ENCODE measurements at places on chromosomes 4 and X.

- no peak for DNase-seq
These were observed 1195.9 kb upstream of the PRKX start for GRCh38 chrX:4909348-4909747.

- no peak for DNase-seq
These were observed 339.3 kb downstream of the MID1IP1 start for GRCh38 chrX:39140581-39140980.

DNA sequence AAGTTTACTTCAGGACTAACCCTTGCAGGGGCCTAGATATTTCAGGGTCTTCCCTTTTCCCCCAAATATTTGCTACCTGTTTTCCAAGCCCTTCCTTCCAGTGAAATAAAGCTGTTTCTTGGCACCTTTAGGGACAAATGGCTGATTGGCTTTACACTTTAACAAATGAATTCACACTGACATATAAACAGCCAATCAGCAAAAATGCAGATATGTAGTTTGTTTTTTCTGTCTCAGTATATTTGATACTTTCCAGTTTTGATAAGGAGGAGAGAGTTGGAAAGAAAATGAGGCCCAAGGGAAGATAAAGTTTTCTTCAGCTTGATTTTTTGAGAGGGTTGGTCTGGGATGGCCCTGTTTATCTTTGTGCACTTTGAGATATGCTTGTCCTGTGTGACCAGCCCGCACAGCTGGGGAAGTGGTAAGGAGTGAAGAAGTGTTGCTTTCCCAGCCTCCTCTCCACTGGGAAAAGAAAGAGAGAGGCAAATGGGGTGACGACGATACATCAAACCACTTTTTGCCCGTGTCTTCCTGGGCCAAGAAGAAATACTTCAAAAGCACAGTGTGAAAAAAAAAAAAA, 67.5 kb downstream of the MGST2 start:
- DNase-seq: no peak

- no peak for DNase-seq
These were observed 507 bp downstream of the MFAP3L start for GRCh38 chr4:170025523-170026252.

DNA sequence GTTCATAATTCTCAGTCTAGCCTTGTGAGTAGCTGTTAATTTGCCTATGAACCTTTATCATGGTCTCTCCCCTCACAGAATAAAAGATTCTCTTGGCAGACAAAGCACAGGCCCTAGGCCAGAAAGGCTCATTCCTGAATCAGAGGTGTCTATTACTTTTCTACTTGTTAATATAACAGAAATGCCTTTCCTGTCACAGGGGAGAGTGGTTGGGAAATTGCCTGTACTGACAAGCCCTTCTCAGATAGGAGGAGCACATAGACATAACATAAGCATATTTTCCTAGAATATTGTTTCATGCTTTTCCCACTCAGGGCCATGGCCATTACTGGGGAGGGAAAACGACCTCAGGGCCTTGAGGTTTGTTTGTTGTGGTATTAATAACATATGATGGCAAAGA, 308.3 kb downstream of the BMPR1B start:
- DNase-seq: no peak

GRCh38 chr4:38582445-38582844, 81.6 kb upstream of the KLF3 start:
- DNase-seq: no peak

GRCh38 chrX:53171356-53171755, 53.7 kb downstream of the KDM5C start:
- no peak for DNase-seq

DNA sequence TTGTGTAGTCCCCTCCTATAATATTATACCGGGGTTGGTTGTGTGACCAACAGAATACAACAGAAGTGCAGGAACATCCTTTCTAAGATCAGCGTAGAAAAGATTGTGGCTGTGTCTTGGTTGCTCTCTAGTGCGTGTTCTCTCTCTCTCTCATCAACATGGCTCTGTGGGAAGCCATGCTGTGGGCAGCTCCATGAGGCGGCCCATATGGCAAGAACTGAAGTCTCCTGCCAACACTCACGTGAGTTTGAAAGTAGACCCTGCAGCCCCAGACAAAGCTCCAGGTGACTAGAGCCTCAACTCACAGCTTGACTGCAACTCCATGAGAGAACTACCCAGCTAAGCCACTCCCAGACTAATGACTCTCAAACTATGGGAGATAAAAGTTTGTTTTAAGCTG, 118.7 kb downstream of the TSPAN5 start:
- DNase-seq: no peak

DNA sequence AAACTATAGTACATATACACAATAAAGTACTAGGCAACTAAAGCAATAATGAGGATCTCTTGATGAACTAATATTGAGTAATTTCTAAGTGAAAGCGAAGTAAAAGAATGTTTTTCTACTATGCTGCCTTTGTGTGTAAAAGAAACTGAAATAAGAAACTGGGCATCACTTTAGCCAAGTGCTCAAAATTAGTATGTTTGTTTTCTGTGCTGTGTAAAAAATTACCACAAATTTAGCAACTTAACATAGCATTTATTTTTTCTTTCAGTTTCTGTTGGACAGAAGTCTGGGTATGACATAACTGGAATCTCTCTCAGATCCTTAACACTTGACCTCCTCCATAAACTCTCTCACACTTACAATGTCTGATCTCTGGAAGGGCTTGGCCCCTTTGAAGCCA, 687.1 kb upstream of the MAGEB2 start:
- DNase-seq: no peak

DNA sequence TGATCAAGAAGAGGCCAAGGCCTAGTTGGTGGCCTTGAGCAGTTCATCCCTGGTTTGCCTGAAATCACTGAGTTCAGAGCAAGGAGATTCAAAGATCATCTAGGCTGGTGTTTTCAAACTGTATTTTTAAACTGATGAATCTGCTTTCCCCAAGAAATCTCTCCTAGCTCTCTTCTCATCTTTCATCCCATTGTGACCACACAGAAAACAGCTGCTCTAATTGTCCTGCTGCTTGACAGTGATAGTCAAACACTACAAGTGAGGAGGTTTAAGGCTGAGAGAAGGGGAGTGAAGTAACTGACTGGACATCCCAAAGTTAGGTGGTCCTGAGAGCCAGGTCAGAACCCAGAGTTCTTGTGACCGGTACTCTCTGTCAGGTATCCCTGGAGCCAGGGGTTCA, 91.5 kb downstream of the LNX1 start:
- no peak for DNase-seq

DNA sequence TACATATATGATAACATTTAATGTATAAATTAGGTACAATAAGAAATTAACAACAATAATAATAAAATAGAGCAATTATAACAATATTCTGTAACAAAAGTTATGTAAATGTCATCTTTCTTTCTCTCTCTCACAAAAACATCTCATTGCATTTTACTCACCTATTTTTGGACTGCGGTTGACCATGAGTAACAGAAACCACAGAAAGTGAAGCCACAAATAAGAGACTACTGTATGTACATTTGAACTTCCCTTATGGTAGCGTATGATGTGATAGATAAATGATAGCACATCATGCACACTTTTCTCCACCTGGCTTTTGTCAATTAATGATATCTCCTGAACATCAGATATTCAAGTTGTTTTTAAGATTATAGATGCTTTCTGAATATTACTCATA, 80.5 kb downstream of the HNRNPD start:
- DNase-seq: no peak

DNA sequence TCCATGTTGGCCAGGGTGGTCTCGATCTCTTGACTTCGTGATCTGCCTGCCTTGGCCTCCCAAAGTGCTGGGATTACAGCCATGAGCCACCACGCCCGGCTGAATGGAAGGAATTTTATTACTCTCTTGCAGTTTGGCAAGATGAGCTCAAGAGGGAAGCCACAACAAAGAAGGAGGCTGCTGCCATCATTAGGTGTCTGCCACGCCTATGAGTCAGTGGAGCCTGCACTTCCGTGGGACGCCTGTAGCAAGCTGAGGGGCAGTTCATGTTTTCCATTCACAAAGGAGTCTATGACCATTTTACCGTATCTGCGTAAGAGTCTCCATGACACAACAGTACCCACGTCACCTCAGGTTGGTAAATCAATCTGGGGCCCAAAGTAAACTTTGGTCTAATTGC, 51.2 kb upstream of the CHRNA9 start:
- no peak for DNase-seq

- DNase-seq: no peak
These were observed 60.2 kb downstream of the FAM193A start for GRCh38 chr4:2596611-2597010.

GRCh38 chrX:71304561-71304960, 3.0 kb downstream of the ITGB1BP2 start:
- no peak for DNase-seq

- DNase-seq: no peak
These were observed 139.5 kb downstream of the UCHL1 start for GRCh38 chr4:41396214-41396613.

Data from NCI-H510A treated with DMSO at 0.1 percent for 48 hours (cell line).